ENCODE measurements at places on chromosomes 3 and 15.

- H3K4me1 ChIP-seq, result peaks cover 51% of the 10 kb centered on the region
- H3K27me3 ChIP-seq, result no peaks in the 10 kb centered on the region
- DNase-seq, result no peak
- H3K4me3 ChIP-seq, result no peak overlapping the region
- no peaks in the 10 kb centered on the region for H3K36me3 ChIP-seq
Measured at GRCh38 chr3:141391298-141391990, 23.1 kb downstream of the ZBTB38 start.

- H3K36me3 ChIP-seq, result no peaks in the 10 kb centered on the region
- H3K4me1 ChIP-seq, result no peaks in the 10 kb centered on the region
- no peaks in the 10 kb centered on the region for H3K27me3 ChIP-seq
- H3K4me3 ChIP-seq, result no peak overlapping the region
Measured at GRCh38 chr3:15300323-15301078, 31.9 kb downstream of the SH3BP5 start.

- no peaks in the 10 kb centered on the region for H3K36me3 ChIP-seq
- H3K27ac ChIP-seq, result peak overlapping the region; percentile 67
- DNase-seq, result no peak
- no peaks in the 10 kb centered on the region for H3K27me3 ChIP-seq
- H3K4me1 ChIP-seq, result peaks cover 24% of the 10 kb centered on the region
Measured at GRCh38 chr3:11508346-11509172, 135.2 kb downstream of the VGLL4 start.

- H3K36me3 ChIP-seq, result no peaks in the 10 kb centered on the region
- no peaks in the 10 kb centered on the region for H3K27me3 ChIP-seq
- no peak overlapping the region for H3K27ac ChIP-seq
- no peak for DNase-seq
Measured at GRCh38 chr3:19815805-19816204, 118.2 kb downstream of the EFHB start.

DNA sequence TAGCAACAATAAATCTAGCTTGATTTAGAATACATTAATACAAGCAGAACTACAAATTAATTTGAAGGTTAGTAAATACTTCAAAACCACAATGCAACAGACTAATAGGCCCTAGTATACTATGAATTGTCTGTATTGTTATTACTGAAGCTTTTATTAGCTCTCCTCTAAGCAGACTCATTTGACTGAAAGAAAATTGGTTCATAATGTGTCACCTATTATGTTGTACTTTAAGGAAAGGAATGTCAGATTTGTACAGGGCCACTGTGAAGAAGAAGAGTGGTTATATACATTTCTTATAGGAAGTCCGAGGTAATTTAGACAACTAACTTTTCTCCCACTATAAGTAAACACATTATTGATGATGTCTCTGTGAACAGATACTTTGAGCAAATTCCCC lies 954.5 kb downstream of the ZPLD1 start:
- no peak overlapping the region for H3K4me3 ChIP-seq
- H3K27ac ChIP-seq, result no peak overlapping the region
- no peaks in the 10 kb centered on the region for H3K27me3 ChIP-seq
- DNase-seq, result no peak

DNA sequence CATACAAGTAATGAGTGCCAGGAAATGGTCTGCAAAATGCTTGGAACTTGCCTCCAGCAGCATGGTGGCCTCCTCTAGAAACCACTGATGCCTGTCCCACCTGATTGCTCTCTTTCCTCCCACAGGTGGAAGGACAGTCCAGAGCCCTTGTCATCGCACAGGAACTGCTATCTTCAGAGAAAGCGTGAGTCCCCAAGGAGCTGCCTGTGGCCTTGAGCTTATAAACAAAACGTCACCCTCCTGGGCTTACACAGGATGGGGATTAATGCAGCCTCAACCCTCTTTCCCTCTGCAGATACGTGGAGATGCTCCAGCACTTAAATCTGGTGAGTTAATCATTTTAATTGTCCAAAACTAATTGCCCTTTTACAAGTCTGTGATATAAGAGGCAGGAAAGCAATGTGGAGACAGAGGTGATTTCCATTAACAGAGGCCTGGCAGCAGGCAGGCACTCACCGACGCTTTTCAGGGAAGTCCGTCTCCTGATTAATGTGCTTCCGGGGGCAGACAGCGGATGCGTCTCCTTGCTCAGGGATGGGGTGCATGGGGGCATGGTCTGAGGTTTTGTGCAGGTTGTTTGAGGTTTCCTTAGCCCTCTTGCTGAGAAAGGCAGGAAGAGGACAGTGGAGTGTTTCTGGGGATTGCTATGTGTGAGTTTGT lies 61.8 kb downstream of the FGD5 start:
- H3K27me3 ChIP-seq, result no peaks in the 10 kb centered on the region
- DNase-seq, result no peak
- no peak overlapping the region for H3K27ac ChIP-seq

DNA sequence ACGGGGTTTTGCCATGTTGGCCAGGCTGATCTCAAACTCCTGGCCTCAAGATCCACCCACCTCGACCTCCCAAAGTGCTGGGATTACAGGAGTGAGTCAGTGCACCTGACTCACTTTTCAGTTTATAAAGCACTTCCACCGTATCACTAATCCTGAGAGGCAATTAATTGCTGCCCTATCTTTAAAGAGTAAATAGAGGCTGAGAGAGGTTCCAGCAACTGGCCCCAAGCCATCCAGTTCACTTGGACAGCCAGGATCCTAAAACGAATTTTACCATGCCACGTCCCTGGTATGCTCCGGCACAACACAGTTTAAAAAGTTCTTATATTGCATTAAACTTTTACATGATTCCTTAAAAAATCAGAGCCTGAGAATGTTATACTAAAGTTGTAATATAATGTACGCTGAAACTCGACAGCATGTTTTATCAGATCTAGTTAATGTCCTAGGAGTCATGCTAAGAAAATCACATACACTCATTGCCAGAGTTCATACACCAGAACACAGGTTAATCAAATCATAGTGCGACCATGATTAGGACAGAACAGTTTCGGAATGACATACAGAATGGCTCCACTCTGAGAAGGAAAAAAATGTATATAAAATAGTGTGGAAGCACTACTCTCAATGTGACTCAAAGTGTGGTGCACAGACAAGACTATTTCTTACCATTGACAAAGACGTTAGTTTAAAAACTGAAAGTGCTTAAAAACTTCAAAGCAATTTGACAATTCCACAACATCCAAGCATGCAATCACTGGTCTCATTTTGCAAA lies 125.4 kb downstream of the ULK4 start:
- no peak for DNase-seq
- H3K4me3 ChIP-seq, result no peak overlapping the region
- no peaks in the 10 kb centered on the region for H3K36me3 ChIP-seq
- H3K27ac ChIP-seq, result no peak overlapping the region
- H3K27me3 ChIP-seq, result no peaks in the 10 kb centered on the region

DNA sequence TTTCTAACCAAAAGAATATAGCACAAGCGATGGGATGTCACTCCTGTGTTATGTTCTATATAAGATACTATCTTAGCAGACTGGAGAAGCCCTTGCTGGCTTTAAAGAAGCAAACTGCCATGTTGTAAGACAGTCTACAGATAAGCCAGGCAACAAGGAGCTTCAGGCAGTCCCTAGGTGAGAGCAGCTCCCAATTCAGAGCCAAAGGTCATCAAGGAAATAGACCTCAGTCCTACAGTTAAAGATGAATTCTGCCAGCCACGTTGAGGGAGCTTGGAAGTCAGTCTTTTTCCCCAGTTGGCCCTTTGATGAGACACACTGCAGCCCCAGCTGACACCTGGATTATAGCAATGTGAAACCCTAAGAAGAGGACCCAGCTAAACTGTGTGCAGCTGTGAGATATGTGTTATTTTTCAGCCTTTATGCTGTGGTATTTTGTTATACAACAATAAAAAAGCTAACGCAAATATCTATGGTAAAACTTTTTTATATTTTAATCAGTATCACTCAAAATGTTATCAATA lies 102.5 kb upstream of the AKAP13 start:
- no peak for DNase-seq
- H3K27me3 ChIP-seq, result no peaks in the 10 kb centered on the region
- H3K27ac ChIP-seq, result no peak overlapping the region

DNA sequence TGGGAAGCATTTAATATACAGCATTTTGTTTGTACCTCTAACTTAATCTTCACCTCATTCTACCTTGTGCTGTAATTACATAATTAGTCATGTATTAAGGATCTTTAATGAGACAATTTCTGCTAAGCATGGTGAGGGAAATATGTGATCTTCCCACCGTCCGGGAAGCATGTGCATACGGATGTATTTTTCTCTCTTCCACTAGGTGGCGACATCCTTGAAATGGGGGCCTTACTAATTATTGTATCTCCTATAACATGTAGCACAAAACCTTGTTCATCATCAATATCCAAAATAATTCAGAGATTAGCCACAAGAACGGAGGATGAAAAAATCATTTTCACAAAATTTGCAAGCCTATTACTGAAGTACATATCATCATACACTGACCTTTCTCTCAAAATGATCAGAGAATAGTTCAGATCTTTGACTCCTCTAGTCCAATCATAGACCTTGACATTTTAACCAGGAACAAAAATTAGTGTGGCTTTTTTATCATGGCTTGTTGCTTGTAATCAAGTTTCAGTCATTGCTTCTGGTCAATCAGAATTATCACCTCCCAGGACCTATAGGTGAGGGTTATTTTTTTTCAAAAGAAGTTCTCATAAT lies 148.9 kb upstream of the GBE1 start:
- no peak overlapping the region for H3K27ac ChIP-seq
- H3K4me3 ChIP-seq, result no peak overlapping the region
- DNase-seq, result peak; percentile 76
- peaks cover 10% of the 10 kb centered on the region for H3K4me1 ChIP-seq
- H3K27me3 ChIP-seq, result no peaks in the 10 kb centered on the region

GRCh38 chr15:60083318-60083717 lies 79.2 kb downstream of the FOXB1 start:
- no peaks in the 10 kb centered on the region for H3K27me3 ChIP-seq
- no peak for DNase-seq
- H3K27ac ChIP-seq, result no peak overlapping the region
- H3K4me3 ChIP-seq, result no peak overlapping the region

GRCh38 chr15:65049418-65049840 lies 4.2 kb downstream of the SLC51B start:
- no peak overlapping the region for H3K27ac ChIP-seq
- H3K4me1 ChIP-seq, result no peaks in the 10 kb centered on the region
- peak overlapping the region; percentile 46 for H3K4me3 ChIP-seq
- no peaks in the 10 kb centered on the region for H3K36me3 ChIP-seq
- no peaks in the 10 kb centered on the region for H3K27me3 ChIP-seq
- DNase-seq, result peak; percentile 98

GRCh38 chr15:31343831-31344230 lies 17.2 kb downstream of the KLF13 start:
- H3K4me1 ChIP-seq, result peaks cover 4% of the 10 kb centered on the region
- H3K4me3 ChIP-seq, result no peak overlapping the region

- H3K4me3 ChIP-seq, result peak overlapping the region; percentile 75
- peaks cover 6% of the 10 kb centered on the region for H3K36me3 ChIP-seq
- DNase-seq, result peak; percentile 99
Measured at GRCh38 chr3:120094776-120095225, 554 bp upstream of the GSK3B start.

GRCh38 chr15:63460210-63461155 lies 43.9 kb upstream of the USP3 start:
- no peak overlapping the region for H3K27ac ChIP-seq
- peak overlapping the region; percentile 35 for H3K4me3 ChIP-seq
- no peaks in the 10 kb centered on the region for H3K4me1 ChIP-seq
- DNase-seq, result no peak
- peaks cover 9% of the 10 kb centered on the region for H3K27me3 ChIP-seq

DNA sequence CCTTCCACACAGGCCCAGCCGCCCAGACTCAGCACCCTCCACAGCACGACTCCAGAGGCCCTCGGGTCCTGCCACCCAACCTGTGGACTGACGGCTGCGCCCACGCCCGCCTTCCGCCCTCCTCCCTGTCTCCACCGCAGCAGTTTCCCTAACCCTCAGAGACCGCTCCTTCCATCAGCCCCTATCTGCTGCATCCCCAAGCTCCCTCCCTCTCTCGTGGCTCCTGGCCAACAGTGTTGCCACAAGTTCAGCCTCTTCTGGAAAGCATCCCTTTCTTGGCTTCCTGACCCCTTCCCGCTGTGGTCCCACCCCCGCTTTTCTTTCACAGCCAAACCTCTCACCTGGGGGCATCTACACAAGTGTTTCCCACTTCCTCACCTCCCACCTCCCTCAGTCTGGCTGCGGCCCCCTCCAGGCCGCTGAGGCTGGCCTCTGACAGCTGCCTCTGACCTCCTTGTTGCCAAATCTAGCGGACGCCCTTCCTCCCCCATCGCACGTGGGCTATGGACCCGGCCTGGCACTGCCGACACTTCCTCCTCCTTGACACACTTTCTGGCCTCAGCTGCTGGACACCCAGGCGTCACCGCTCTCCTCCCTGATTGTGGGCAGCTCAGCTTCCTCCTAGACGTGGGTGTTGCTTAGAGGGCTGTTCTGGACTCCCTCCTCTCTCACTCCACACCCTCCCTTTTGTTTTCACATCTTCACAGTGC lies 168.8 kb upstream of the TLE3 start:
- H3K36me3 ChIP-seq, result no peaks in the 10 kb centered on the region
- no peak for DNase-seq
- no peak overlapping the region for H3K27ac ChIP-seq
- no peaks in the 10 kb centered on the region for H3K27me3 ChIP-seq
- no peak overlapping the region for H3K4me3 ChIP-seq
- H3K4me1 ChIP-seq, result no peaks in the 10 kb centered on the region

GRCh38 chr3:31613177-31613576 lies 80.5 kb downstream of the STT3B start:
- DNase-seq, result no peak
- H3K4me1 ChIP-seq, result peaks cover 25% of the 10 kb centered on the region
- no peaks in the 10 kb centered on the region for H3K36me3 ChIP-seq
- H3K27me3 ChIP-seq, result no peaks in the 10 kb centered on the region

DNA sequence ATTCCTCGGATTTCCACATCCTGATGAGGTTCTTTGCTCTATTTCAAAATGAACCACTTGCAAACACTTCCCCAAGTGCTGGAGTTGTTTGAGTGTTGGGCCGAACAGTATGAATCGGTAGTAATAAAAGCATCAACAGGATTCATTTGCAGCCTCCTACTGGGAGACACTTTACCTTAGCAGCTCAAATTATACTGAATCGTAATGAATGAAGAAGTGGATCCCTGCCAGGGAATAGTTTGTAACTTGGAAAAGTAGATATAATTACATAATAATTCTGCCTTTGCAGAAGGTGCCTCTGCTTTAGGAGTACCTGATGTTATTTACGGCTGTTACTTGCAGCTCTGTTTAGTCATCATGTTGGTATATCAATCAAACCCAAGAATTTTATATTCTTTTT lies 669.1 kb downstream of the CADM2 start:
- H3K27me3 ChIP-seq, result no peaks in the 10 kb centered on the region
- no peaks in the 10 kb centered on the region for H3K36me3 ChIP-seq
- H3K27ac ChIP-seq, result peak overlapping the region; percentile 5
- peak; percentile 4 for DNase-seq
- H3K4me3 ChIP-seq, result no peak overlapping the region
- H3K4me1 ChIP-seq, result peaks cover 23% of the 10 kb centered on the region

- H3K27ac ChIP-seq, result no peak overlapping the region
- peaks cover 24% of the 10 kb centered on the region for H3K27me3 ChIP-seq
- H3K36me3 ChIP-seq, result no peaks in the 10 kb centered on the region
- H3K4me3 ChIP-seq, result no peak overlapping the region
- DNase-seq, result no peak
Measured at GRCh38 chr15:68583321-68583720, 4.5 kb downstream of the CORO2B start.
